ENCODE measurements at places on chromosomes 7 and 10.

DNA sequence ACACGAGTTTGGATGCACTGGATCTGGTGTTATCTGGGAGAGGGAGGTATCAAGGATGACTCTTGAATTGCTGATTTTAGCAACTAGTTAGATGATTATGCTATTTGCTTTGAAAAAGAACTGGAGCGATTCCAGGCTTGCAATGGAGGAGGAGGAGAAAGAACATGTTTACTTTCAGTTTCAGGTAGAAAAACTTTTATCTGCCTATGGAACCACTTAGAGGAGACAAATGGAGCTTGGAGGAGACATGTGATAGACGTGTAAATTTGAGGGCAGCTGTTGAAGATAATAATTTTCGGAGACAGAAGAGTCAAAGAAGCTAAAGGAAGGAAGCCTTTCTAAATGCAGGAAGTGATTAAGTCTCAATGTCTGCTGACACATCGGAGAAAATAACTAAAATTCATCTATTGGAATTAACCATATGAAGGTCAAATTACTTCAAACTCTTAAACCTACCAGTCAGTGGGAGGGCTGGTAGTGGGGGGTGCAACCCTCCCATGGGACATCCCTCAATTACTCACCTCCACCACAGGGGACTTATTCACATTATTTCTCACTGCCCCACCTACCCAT lies 56.4 kb upstream of the GNAI1 start:
- no peak for ATAC-seq

DNA sequence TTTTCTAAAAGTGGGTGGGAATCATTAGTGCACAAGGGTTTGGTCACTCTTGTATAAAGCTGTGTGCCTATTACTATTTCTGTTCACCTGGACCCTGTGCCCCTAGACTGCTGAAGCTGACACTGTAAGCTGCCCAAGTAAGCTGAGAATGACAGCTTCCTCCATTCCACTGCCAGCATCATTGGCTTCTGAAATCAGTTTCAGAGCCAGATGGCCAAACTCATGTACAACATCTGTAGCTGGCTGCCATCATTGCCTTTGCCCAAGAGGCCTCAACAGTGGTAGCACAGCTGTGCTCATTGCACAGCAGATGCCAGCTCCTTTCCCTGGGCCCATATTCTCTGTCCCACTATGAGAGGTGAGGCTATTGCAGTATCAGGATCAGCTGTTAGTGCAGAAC lies 165.7 kb downstream of the CPEB3 start:
- ATAC-seq, result no peak

DNA sequence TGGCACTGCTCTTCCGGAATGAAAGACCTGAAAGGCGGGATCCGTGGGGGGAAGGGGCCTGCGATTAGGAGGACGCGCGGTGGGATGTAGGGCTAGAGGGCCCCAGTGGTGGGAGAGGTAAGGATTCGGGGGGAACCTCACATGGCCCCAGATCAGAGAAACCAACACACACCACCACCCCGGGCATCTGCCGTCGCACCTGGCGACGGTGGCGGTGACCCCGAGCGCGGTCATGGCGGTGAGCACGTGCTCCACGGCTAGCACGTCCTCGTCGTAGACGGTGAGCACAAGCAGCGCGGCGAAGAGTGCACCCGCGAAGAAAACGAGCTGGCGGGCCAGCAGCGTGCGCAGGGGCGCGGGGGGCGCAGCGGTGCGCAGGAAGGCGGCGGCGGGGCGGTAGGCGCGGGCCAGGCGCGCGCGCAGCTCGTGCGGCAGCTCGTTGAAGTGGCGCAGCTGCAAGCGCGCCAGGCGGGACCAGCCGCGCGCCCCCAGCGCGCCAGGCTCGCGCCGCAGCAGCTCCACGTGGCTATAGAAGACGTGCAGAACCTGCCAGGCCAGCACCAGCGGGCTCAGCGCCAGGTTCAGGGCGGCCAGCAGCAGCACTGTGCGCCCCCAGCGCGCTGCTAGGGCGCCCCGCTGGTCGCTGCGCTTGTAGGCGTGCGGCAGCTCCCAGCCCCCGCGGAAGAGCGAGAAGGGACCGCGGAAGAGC lies 5.7 kb downstream of the ATG9B start:
- ATAC-seq, result no peak

GRCh38 chr10:114685456-114685855 lies 27.4 kb upstream of the ABLIM1 start:
- ATAC-seq, result no peak

DNA sequence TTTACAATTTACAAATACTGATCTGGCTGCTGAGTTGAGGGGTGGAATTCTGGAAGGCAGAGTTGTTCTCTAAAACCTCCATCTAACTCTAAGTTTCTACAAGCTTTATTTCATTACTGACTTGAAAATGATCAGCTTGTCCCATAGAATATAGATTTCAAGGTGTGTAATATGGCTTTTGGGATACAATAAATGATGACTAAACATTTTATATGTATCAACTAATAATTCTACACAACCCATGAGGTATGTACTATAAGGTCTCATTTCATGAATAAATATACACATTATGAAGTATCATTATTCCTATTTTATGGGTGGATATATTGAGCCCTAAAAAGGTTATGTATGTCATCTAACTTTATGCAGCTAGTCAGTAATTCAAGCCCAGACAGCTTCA lies 1214.3 kb upstream of the SORCS1 start:
- ATAC-seq, result no peak

DNA sequence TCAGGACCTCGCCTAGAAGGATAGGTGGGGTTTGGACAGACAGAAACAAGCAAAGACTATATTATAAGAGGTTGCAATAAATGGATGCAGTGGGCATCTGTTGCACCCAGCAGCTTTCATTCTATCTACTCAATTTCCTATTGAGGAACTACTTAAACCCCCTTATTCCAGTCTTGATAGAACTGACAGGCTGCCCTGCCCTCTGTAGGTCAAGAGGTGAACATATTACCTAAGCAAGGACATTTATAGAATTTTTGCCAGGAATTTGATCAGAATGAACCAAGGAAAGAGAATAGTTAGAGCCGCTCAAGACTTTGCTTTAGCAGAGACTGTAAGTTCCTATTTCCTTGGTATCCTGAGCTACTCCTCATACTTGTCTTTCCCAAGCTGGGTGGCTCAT lies 9.5 kb downstream of the VTI1A start:
- ATAC-seq, result no peak

DNA sequence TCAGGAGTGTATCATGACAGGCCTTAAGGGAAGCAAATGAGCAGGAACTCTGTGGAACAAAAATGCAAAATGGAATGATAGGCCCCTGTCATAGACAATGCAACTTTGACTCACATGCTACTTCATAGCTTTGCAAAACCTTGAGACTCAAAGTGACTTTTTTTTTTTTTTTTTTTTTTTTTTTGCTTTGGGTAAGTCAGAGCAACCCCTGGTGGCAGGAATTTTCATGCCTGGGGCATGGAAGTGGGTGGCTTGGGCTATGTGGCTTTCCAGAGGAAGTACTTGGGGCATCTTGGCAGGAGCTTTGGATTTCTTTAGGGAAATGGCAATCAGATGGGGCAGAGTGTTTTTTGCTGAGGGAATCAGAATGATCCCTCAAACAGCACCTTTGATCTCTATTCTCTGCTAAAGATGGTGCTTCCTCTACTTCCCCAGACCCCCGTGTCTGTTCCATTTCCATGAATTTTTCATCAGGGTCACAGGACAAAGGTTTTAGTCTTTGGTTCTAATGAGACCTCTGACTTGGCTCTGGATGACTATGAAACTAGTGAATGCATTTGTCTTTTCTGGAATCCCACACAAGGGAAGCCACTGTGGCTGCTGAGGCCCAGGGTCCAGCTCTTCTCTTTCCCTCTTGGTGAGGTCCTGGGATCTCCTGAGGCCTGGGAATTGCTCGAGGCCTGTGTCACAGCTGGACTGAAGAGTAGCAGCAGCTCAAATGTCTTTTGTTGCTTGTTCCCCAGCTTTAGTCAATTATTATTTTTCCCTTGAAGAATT lies 62.8 kb downstream of the TACC2 start:
- ATAC-seq, result peak; percentile 49

All from gastroesophageal sphincter (tissue), 4 donors.